B cell (primary cell): ENCODE measurements at places on chromosomes 6 and 20. TPM values are rescaled to one million over a fixed set of nuclear protein-coding genes. Genes with fewer than 3 reads are reported as not detected.
A peak's percentile ranks its signal among the peaks of the same experiment; 100 is the strongest.

DNA sequence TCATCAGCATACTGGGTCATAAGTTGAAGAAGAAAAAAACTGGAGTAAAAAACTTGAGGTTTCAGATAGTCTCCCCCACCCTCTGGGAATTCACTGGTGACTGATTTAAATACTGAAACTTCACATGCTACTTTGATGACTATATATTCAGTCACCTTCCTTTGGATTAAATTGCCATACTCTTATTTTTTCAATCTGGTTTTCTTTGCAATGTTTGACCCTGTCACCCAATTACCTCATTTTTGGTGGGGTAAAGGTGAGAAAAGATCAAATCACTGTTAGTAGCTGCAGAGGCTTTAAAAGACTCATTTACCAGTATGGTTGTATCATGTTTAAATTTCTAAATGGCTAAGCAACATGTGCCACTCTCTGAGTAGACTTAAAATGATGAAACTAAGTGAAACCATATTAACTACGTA is 862.7 kb upstream of the FLRT3 start:
- no peak for DNase-seq

DNA sequence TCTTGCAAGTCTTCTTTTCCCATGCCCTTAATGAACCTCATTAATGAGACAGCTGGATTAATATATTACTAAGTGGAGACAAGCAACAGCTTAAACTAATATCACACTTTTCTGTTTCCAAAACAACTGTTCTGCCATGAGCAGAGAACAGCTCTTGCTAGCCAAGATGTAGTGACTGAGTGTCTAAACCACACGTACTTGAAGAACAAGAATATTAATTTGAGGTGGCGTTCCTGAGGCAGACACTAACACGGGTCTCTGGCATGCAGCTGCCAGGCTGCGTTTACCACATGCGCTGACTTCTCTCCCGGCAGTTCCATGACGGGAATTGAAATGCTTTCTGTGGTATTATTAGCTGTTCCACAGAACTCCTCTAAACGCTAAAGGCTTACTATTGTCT is 80.6 kb downstream of the FNDC1 start:
- no peak for DNase-seq

DNA sequence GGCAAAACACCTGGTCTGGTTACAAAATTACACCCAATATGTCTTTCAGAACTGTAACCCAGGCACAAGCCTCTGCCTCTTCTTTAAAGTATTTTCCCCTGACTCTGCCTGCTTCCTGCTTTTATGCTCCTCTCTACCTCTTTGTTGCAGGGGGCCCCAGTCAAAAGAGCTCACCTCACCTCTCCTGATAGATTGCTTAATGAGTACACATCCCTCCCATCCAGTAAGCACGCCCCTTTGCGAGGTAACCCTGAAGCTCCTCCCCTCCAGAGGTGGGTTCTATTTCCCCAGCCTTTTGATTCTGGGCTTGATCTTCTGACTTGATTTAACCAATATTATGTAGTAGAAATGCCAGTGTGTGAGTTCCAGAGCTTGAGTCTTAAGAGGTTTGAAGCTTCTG is 56.6 kb upstream of the EYA2 start:
- no peak for DNase-seq

GRCh38 chr6:80022803-80023202 is 18.4 kb downstream of the TTK start:
- no peak for DNase-seq

GRCh38 chr6:72825315-72825911 is 203.5 kb downstream of the KCNQ5 start:
- no peak for DNase-seq

DNA sequence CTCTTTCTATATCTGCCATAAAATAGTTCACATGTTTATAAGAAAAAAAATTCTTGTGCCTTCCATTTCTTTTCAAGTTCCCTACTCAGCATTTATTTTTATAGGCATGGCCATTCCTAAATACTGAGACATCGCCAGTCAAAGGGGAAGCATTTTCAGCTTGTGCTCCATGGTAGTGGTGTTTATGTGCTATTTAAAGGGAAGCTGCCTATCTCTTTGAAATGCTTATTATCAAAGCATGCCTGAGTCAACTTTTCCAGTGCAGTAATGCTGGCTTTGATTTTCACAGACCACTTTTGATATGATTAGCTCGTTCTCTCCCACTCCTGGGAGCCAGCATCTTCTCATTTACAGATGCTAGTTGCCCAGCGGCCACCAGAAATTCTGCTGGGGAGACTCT is 124.1 kb upstream of the RIN2 start:
- DNase-seq: no peak

DNA sequence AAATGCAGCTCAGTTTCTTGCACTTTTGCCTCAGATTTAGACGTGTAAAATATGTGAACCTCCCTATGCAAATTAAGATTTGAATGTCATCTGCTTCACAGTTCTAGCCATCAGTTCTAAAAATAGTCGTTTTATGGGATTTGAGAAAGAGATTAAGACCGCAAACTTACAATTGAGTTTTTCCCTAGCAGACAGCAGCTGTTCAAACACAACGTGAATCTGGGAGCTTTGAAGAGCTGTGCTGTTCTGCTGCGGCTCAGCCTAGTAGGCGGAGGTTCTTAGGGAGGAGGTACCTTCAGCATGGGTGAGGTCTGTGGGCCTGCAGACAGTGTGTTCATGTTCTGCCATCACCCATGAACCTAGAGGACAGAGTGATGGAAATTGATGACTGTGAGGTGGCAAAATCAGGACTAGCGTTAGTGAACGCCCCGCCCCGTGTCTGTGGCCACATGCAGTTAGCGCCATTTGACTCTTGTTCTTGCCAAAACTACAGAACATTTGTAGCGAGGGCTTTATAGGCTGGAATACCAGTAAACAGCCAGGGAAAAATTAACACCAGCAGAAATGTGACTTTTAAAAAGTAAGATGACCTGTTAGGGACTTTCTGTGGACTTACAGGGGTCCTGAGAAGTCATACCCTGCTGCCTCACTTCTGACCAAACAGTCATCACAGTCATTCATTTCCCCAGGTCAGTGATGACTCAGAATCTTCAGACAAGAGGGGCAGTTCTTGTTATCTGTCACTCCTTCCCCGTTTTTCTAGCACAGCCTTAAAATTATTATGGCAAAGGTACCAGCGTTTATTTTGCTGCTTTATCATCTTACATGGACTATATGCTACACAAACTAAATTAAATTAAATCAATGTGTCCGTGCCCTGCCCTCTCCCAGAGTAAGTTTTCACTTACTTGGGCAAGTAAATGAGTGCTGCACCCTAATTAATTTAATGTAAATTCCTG is 84.3 kb upstream of the TMEM181 start:
- peak; percentile 25 for DNase-seq

GRCh38 chr6:129565811-129566210 is 144.2 kb downstream of the ARHGAP18 start:
- no peak for DNase-seq

GRCh38 chr20:48667889-48668413 is 159.8 kb downstream of the PREX1 start:
- DNase-seq: no peak

GRCh38 chr6:24980507-24981385 is 45.0 kb upstream of the RIPOR2 start:
- DNase-seq: no peak

- no peak for DNase-seq
Observed at GRCh38 chr20:5776077-5776476, 25.9 kb downstream of the SHLD1 start.

- DNase-seq: no peak
Observed at GRCh38 chr20:48198929-48199451, 413.7 kb upstream of the SULF2 start.

DNA sequence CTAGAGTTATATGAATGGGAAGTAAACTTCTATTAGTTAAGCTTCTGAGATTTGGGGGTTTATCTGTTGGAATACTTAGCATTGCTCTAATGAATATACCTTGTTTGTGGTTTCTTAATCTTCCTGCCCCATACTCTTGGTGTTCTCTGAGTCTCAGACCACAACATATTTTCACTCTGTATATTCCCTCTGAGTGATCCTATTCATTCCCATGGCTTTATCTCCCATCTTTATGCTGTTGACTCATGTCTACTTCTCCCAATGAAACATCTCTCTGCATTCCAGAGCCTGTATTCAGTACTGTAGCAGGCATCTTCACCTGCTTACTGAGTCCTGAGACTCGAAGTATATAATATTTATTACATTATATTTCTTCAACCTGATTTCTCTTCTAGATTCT is 283.7 kb upstream of the MAP3K7 start:
- no peak for DNase-seq

DNA sequence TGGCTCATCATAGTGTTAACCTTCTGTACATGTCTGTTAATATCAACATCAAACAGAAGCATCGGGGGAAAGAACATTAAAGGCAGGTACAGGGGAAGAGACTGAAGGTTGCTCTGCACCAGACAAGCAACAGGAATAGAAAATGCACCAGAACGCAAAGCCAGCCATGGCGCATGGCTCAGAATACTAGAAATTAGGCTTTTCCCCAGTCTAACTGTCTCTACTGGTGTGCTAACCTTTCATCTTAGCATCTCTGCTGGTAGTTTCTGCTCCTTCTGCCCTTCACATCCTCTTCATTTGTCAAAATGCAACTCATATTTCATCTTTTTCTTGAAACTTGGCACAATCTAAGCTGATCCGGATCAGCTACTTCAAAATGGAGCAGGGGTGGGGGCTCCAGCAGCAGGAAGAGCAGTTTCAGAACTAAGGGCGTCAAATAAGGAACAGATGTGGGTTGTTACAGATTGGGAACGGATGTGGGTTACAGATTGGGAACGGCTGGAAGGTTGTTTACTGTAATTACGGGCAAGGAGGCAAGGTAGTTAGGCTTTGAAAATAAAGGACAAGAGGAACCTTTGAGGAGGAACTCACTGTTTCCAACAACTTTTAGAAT is 13.1 kb upstream of the RNASET2 start:
- DNase-seq: no peak

DNA sequence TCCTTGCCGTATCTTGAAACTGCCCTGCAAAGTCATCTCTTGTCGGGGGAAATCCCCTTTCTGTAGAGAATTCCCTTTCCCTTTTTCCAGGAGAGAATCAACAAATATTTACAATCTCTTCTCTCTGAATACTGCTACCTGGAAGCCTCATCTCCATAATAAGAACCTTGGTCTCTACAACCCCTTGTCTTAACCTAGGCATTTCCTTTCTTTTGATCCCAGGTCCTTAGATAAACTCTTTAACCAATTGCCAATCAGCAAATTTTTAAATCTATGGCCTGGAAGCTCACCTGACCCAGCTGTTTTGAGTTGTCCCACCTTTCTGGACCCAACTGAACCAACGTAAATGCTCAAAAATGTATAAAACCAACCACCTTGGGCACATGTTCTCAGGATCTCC is 30.6 kb upstream of the SEC63 start:
- DNase-seq: no peak

GRCh38 chr6:11231564-11232192 is 790 bp downstream of the NEDD9 start:
- DNase-seq: peak; percentile 17

- no peak for DNase-seq
Observed at GRCh38 chr6:112560651-112561050, 213.5 kb downstream of the RFPL4B start.

DNA sequence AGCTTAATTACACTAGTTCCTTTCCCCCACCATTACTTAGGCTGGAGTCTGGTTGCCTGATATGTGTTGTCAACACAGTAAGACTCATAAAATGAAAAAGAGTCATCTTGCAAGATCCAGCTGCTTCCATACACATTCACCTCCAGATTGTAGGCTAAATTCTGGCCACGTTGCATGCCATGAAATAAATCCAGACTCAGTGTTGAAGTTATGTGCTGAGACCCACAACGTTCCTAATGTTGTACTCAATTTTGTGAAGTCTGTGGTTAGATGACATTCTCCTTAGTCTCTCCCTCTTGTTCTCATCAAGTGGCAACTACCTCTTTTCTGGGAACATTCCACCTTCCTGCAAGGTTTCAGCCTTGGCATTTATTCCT is 212.3 kb downstream of the LMBRD1 start:
- no peak for DNase-seq

GRCh38 chr6:136751522-136751956 is 40.7 kb downstream of the MAP3K5 start:
- DNase-seq: peak; percentile 75

GRCh38 chr6:75268988-75269354 is 15.6 kb downstream of the TMEM30A start:
- no peak for DNase-seq

- no peak for DNase-seq
Observed at GRCh38 chr6:45807311-45808041, 208.2 kb downstream of the CLIC5 start.

GRCh38 chr20:50320005-50320900 is 129.6 kb downstream of the CEBPB start:
- no peak for DNase-seq

DNA sequence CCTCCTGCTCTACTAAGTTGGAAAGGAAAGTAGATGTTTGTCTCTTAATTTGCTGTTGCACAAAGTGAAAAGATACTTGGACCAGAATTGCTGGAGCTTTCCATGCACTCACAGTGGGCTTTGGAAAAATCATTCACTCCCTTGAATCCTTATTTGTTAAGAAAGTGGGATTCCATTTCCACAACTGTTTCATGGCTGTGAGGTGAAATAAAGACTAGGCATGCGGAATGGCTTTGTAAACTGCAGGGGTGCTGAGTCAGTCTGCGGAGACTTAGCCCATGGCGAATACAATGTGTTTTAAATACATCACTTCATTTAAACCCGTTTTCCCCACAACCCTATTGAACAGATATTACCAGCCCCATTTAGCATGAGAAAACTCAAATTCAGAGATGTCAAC is 36.8 kb upstream of the CLDN20 start:
- DNase-seq: no peak

DNA sequence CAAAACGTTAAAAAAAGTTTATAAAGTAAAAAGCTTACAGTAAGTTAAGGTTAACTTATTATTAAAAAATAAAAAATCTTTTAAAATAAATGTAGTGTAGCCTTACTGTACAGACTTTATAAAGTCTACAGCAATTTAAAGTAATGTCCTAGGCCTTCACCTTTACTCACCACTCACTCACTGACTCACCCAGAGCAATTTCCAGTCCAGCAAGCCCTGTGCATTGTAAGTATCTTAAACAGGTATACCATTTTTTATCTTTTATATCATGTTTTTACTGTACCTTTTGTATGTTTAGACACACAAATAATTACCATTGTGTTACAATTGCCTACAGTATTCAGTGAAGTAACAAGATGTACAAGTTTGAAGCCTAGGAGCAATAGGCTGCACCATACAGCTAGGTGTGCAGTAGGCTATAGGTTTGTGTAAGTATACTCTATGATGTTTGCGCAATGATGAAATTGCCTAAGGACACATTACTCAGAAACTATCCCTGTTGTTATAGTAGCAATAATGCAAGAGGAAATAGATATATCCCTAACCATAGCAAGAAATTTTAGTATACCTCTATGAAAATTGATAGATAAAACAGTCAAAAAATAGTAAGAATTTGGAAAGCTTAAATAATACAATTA is 39.5 kb downstream of the FBXO5 start:
- DNase-seq: no peak

The HSPA1B gene
- 79.2 and 89.9 TPM in 2 replicates for total RNA-seq

The KCNK16 gene
- total RNA-seq: not detected in 2 replicates

The RNF39 gene
- not detected in 2 replicates for total RNA-seq

The EYS gene
- total RNA-seq: not detected in 2 replicates

The OR2H1 gene
- total RNA-seq: not detected in 2 replicates

The ZNF311 gene
- 0.10 and 0.17 TPM in 2 replicates for total RNA-seq

The VPS52 gene
- total RNA-seq: 100 and 108 TPM in 2 replicates

The PKIB gene
- total RNA-seq: 1.2 TPM in 1 of 2 replicates, not detected in the other

The CRISP3 gene
- total RNA-seq: not detected in 2 replicates

The SRSF12 gene
- not detected in 2 replicates for total RNA-seq

The FILIP1 gene
- total RNA-seq: not detected in 2 replicates
